ENCODE measurements at places on chromosomes 13 and 19.
A peak's percentile ranks its signal among the peaks of the same experiment; 100 is the strongest.

GRCh38 chr13:97214921-97215320 is 7.2 kb upstream of the MBNL2 start:
- DNase-seq = no peak

DNA sequence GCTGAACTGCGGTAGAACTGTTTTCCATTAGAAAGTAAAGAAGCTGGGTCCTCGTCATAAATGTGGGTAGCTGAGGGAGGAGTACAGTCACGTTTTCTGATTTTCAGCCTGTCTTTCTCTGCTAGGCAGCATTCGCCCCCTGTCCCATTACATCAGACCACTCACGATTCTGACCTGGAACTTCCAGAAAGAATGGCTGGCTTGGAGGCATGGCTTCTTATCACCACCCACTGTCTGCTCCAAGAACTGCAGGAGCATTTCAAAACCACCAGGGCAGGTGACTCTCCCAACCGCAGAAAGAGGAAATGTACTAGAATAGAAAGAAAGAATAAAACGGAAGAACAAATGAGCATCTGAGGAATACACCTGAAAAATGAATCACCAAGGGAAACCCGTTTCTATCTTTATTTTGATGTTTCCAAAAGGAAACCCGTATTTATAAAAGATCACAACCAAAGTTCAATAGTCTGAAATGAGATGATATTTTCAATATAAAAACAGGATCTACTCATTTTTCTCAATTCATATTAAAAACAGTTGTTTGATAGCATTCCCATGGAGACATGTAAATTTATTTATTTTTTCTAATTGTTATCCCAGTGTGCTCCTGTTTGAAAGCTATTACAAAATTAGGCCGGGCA is 22.1 kb upstream of the POMP start:
- peak; percentile 17 for DNase-seq

DNA sequence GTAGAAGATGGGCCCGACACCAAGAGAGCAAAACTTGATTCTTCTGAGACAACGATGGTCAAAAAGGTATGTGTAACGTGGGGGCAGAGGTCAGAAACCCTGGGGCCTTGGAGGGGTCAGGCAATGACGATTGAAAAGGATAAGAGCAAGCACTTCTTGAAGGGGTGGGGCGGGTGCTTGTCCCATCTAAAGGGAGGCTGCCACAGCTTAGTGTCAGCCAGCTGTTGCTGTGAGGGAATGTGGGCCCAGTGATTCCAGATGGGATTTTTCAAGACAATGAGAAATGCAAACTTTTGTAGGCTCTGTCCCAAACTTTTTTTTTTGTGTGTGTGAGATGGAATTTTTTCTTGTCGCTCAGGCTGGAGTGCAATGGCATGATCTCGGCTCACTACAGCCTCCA is 24.5 kb downstream of the SAE1 start:
- DNase-seq = no peak

DNA sequence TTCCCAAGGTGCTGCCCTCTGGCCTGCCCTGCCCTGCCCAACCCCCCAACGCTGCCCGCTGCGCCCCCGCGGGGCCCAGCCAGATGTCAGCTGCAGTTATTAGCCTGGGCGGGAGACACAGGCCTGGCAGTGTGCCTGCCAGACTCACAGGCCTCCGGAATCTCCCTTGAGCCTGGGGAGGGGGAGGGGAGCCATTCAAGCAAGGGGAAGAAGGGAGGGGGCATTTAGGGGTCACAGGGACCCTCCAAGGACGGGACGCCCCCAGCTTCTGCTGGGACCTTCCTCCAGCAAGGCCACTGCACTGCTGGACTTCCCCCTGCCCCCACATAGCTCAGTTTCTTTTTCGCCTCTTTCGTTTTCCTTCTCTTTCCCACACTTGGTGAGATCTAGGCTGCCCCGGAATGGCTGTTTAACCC is 2.6 kb upstream of the JUNB start:
- DNase-seq = peak; percentile 19

- DNase-seq = no peak
These were observed 19.6 kb downstream of the USP12 start for GRCh38 chr13:27151798-27152599.
